CD4-positive, alpha-beta T cell treated with Interleukin-10 for 1 hour (primary cell): ENCODE measurements at places on chromosomes 1 and 21.
A peak's percentile ranks its signal among the peaks of the same experiment; 100 is the strongest.

DNA sequence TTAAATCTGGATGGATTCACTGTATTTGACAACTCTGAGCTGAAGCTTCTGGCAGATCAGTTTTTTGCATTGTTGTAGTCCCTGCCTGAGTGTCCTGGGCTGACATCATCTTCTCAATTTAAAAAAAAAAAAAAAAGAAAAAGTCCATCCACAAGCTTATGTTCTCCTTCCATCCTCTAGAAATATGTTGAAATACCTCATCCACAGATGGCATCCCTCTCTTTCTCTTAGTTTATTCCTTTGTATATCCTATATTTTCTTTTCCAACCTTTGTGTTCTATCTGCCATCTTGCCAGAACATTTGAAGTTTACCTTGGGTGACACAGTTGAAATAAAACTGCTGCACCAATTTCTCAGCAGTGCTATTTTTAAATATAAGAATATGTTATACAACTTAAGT is 184.4 kb upstream of the PKN2 start:
- DNase-seq = no peak

DNA sequence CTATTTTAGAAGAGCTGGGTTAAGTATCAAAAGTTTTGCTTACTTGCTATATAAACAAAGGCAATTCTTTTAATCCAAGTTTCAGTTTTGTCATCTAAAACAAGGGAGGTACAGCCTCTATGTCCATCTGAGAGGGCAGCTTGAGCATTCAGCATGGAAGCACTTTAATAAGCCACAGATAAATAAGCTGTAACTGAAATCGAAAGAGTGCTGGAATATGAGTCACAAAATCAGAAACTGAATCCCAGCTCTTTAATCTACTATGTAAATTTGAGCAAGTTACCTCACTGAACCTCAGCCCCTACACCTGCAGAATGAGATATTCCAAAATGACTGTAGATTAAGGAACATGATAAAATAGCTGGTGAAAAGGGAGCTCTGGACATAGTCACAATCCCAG is 80.0 kb upstream of the HP1BP3 start:
- no peak for DNase-seq

GRCh38 chr21:29351691-29352090 is 53.0 kb downstream of the BACH1 start:
- no peak for DNase-seq

DNA sequence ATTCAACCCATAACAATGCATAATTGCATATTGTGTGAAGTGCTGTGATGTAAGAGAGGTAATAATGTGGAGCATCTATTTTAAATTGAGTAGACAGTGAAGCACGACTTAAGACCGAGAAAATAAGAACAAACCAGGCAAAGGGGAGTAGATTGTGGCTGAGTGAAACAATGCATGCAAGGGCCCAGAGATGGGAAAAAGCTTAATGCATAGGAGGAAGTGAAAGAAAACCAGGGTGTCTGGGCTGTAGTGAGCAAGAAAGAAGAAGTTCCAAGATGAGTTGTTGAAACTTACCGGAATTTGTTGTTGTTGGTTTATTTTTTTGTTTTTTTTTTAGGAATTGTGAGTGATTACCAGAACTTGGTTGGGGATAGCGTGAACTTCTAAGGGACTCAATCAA is 104.7 kb downstream of the SNX7 start:
- no peak for DNase-seq

DNA sequence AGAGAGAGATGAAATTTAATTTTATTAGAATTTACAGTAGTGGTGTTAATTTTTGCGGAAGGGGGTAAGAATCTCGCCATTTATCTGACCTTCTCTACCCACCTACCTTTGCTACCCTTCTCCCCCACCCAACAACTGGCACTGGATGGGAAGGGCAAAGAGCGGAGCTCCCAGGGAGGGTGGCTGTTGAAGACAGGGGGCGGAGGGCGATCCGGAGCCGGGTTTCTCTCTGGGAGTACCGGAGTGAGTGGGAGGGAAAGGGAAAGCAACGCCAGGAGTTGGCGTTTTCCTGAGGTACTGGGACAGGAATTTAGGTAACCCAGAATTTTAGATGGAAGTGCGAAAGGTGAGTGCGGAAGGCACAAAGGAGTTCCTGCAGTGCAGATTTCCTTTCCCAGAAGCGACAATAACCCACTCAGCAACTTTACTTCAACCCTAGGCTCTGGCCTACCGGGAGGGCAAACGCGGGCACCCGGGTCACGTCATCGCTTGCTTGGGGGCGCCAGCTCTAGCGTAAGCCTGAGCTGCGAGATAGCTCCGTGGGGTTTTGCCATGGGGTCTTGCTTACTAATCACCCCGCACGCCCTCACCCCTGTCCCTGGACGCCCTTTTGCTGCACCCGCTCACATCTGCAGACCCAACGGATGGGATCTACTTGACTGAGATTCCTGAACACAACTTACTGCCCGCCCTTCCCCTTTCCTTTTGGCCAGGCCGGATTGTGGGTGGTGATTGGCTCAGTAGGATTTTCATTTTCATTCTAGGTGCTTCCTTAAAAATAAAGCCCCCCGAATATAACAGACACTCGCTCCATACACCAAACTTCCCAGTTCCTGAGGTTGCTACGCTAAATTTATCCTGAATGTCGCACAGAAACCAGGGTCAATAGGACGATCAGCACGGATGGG is 413.0 kb upstream of the ESRRG start:
- no peak for DNase-seq

DNA sequence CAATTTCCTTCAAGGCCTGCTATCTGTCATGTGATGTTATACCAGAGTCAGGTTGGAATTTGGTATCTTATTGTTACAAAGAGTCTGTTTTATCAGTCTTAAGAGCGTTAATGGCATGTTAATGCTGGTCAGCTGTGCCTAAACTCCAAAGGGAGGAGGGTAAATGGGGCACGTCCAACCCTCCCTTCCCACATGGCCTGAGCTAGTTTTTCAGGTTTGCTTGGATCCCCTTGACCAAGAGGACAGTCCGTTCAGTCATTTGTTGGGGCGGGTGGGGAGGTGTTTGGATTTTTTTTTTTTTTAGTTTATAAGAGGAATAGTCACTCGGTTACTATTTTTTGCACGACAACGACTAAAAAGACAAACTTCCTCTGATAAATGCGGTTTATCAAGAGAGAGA is 63.8 kb upstream of the LYST start:
- no peak for DNase-seq

- no peak for DNase-seq
Observed at GRCh38 chr1:7220007-7220406, 434.8 kb downstream of the CAMTA1 start.

- DNase-seq = no peak
Observed at GRCh38 chr1:154982341-154982740, 803 bp upstream of the FLAD1 start.

DNA sequence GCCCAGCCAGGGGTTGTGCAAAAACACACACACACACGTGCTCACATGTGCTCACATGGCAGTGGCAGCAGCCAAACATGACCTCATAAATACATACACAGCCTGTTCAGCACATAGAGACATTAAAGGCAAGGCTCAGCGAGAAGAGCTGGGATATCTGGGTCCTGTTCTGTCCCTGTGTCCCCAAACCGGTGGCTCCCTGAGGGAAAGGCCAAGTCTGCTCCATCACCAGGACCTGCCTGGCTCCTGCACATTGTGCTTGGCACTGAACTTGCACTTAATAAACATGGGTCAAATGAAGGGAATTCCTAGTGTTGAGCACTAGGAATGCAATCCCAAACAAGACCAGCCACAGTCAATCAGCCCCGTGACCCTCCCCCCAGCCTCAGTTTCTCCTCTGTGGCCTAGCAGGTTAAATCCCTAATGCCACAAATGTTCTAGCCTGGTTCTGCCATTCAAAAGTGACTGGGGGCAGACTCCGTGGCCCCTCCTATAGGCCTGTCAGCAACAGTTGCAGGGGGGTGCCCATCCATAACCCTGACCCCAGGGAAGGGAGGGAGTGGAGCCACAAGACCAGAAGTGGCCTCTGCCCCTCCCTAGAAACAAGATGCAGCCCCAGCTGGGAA is 160.9 kb upstream of the VAMP3 start:
- DNase-seq = no peak

DNA sequence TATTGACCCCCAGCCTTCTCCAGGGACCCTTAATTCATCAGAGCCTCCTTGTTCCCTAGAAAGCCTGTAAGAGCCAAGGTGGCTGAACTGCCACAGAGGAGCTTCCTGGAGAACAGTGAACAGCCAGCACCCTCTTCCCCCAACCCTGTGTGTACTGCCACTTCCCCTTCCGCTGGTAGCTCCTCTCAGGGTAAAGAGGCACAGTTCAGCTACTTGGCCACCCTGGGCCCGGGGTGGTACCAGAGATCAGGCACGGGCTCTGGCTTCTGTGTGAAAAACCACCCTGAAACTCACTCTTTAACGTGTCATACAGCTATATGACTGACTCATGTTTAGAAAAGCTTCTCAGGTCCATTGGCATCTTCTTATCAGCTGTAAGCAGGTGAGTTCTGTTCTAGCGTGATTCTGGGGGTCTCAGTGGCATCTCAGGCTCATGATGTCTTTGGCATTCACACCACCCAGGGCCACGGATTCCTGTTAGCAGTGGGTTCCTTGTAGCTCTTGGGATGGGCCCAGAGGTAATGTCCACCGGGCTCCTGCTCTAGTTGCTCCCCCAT is 22.4 kb downstream of the ARMH1 start:
- peak; percentile 42 for DNase-seq

DNA sequence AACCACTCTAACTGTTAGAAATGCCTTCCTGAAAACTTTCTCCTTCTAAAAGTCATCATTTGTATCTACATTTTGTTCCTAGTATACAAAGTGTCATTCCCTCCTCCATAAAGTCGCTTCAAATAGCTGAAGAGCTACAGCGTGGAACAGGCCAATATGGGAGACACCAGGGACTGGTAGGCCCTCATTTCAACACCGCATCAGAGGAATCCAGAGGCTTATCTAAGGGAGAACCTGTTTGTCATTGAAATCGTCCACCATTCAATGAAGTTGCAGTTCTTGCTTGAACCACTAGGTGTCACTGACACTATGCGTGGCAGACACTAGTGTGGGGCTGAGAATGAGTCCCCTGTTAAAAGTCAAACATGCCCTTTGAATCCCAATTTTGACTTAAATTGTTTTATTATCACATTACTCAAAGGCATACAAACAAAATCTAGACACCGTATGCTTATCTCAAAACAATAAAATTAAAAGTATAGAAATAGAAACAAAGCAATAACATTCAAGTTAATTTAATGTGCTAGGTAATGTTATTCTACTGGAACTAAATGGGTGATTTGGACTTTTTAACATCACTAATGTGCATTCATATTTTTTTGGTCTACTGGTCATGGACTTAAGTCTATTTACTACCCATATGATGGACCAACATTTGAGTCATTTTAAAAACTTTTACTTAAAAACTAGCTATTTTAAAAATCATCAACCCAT is 182.3 kb downstream of the FCRL5 start:
- peak; percentile 49 for DNase-seq

DNA sequence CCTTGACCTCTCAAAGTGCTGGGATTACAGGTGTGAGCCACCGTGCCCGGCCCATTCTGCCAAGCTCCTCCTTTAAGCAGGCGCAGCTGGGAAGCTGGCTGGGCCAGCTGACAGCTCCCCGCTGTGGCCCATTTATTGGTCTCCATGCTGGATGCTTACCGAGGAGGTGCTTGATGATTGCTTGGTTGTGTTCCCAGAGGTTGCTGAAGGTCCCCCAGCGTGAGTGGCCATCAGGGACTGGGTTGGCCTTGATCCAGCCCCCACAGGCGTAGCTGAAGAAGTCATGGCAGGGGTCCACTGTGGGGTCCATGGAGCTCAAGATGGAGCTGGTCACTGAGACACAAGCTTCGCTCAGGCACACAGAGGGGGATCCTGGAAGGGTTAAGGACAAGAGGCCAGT is 17.7 kb downstream of the ECE1 start:
- no peak for DNase-seq

DNA sequence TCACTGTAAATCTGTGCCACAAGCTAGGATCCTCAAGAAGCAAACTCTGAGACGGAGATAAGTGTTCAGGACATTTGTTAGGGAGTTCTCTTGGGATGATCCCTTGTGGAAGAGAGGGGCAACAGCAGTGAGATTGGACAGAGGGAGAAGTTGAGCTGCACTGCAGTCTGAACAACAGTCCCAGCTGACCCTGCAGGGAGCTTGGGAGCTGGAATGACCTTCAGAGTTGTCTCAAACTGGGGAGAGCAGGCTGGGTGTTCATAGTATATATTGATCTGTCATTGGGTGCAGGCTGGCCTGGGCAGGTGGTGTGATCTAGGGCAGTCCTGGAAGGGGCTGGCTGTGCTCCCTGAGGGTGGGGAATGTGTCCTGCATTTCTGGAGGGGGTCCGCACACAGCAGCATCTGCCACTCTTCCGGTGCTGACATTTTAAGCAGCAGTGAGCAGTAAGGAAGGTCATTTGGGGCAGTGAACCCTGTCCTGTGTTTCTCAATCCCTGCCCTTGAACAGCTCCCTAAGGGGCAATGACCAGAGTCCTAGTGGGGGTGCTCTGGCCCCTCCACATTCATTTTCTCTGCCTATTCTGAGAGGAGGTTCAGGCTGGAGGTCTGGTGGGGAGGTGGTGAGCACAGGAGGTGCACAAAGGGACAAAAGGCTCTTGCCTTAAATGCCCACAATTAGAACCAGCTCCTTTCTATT is 90.2 kb upstream of the PPM1J start:
- no peak for DNase-seq

GRCh38 chr1:7478809-7479499 is 292.1 kb upstream of the VAMP3 start:
- DNase-seq = no peak

DNA sequence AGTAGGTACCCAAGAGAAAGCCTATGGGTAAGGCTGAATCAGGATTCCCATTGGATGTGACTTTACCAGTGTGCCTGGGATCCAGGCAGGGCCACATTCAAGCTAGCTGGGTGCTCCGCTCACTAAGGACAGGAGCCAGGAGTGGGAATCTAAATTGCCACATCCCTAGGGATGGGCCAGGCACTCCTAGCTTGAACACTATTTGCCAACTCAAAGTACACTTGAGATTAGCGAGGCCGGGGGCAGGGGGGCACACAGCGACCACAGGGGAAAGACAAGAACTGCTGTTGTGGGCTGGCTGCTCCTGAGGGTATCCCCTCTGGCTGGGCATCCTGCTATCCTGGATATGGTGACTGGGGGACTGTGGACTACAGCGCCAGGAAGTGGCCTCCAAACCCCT is 4.3 kb downstream of the SLC45A3 start:
- no peak for DNase-seq

- no peak for DNase-seq
Observed at GRCh38 chr1:212166644-212167043, 118.6 kb upstream of the PPP2R5A start.

GRCh38 chr1:15765495-15766194 is 7.0 kb downstream of the FBLIM1 start:
- DNase-seq = no peak

DNA sequence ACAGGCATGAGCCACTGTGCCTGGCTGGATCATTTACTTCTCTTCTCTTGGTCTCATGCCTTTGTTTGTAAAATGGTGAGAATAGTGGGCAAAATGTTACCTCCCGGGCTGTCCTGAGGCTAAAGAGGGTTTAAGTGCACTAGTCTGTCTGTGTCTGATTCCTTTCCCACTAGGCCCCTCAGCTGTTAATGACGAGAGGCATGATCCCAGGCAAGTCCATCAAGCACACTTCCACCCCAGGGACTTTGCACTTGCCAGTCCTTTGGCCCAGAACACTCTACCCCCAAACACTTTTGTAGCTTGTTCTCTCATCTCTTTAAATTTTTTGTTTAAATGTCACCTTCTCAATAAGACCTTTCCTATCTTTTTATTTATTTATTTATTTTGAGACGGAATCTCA is 13.8 kb upstream of the EPB41 start:
- DNase-seq = no peak
